ENCODE measurements at places on chromosomes 11 and 22.

GRCh38 chr11:15795378-15795777, 561.0 kb downstream of the SOX6 start:
- no peak for DNase-seq

- no peak for DNase-seq
These were observed 215.2 kb upstream of the NCAM1 start for GRCh38 chr11:112745973-112746372.

GRCh38 chr11:67666676-67667489, 7.5 kb downstream of the ALDH3B2 start:
- DNase-seq: no peak

DNA sequence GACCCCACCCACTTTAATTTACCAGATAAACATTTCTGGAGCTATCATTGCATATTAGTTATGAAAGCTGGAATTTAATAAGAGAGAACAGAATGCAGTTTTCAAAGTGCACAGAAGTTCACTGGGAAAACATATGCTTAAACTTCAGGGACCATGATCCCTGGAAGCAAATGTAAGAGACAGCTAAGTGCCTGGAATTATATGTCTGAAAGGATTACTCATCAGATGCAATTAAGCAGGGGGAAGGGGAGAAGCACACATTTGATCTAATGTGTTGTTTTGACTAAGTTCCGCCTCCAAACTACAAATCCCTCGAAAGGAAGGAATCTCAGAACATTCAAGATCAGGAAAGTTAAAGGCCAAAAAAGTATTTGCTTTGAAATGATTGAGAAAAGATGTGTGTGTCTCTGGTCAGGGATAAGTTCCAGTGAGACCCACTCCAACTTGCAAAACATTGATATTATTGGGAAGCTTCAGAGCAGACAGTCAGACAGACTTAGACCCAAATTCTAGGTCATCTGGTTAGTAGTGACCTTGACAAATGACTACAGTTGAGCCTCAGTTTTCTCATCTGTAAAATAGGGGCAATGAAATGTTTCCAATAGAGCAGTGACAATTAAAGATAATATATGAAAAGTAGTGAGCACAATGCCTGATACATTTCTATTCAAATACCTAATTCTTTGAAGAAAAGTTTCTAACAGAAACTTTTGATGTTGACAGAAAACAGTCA, 147.6 kb downstream of the ME3 start:
- DNase-seq: no peak

GRCh38 chr22:50031189-50032091, 18.9 kb upstream of the IL17REL start:
- DNase-seq: no peak

GRCh38 chr11:6925636-6926207, 504 bp upstream of the ZNF215 start:
- no peak for DNase-seq

DNA sequence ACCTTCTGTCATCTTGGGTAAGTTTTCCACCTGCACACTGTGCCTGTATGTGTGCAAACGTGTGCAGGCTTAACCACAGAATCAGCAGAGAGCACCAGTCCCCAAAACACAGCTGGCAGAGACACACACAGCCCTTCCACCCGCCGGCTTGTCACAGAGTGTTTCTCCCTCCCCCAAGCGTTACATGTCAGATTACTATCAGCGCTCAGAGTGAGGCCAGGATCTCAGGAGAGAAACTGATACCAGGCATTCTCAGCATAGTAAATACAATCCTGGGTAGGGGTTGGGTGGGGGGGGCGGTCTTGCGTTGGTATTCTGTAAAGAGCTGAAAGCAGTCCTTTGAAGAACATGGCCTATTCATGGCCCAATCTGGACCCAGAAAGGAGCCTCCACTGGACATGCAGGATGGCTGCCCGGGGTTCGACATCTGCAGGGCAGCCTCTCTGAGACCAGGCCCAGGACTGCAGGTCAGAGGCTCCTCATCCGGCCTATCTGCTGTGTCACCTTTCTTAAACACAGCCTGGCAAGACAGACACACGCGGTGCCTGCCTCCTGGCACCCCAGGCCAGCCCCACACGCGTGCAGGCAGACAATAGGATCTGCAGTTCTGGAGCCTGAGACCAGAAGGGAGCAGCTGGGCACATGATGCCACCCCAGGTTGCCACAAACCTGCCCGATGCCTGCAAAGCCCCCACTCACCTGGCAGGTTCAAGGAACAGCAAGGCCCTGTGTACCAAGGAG, 1.7 kb downstream of the OSBPL5 start:
- DNase-seq: no peak

DNA sequence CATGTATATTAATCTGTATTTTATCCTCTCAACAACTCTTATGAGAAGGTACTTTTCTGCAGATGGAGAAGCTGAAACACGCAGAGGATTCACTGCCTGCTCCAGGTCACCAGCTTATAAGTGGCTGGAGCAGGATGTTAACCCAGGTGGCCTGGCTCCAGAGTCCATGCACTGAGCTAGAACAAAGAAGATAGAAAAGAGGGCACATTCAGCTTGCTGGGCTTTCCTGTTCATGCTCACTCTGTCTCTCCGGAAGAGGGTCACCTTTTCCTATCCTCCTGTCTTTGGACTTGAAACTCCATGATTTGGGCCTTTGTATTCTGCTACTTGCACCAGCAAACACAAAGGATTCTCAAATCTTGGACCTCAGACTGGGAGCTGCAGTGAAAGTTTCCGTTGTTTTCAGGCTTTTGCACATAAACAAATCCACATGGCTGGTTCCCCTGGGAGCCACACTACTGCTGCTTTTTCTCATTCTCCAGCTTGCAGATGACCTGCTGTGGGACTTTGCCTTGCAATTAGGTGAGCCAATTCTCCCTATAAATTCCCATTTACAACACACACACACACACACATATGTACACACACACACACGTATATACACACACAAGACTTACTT, 117.3 kb upstream of the GRK3 start:
- DNase-seq: no peak

GRCh38 chr11:18765554-18765953, 26.0 kb downstream of the PTPN5 start:
- DNase-seq: no peak

- no peak for DNase-seq
These were observed 55.9 kb upstream of the DRD2 start for GRCh38 chr11:113531083-113531482.

GRCh38 chr11:95296621-95297025, 65.6 kb upstream of the SESN3 start:
- DNase-seq: no peak

DNA sequence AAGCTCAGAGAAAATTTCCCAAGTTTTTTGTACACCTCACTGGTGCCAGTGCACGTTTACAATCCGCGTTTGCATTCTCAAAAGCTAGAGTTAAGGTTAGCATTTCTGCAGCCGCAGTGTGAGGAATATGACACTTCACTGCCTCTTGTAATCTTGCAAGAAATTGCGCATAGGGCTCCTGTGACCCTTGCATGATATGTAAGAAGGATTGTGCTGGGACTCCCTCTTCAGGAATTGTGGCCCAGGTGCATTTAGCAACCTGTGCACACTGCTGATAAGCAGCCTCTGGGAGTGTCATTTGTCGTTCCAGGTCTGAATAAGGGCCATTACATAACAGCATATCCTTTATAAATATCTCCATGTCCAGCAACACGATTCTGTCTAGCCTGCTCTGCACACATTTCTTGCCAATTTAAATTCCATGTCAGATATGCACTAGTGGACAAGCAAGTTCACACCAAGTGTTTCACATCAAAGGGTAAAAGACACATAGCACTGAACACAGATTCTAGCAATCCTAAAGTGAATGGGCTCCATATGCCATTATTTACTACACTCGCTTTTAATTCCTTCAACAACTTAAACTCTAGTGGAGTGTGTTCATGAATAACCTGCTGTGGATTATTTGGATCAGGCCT, 69.2 kb upstream of the INCENP start:
- no peak for DNase-seq
